ENCODE measurements at places on chromosomes 1 and 21.

DNA sequence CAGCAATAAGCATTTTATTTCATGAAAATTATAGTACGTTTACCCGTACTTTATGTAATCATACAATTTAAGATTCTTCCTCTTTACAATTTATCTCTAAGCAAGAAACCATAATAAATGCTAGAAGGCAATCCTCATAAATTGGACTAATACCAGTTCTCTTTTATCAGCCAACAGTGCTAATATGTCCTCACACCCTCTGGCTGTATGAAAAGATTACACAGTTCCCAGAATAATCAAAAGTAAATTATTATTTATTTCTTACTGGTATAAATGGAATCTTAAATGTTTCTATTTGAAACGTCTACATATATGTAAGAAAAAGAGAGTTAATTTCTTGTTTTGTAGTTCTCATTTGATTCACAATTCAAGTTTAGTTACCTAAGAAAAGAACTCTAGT lies 3.1 kb upstream of the CDKN2C start:
- DNase-seq, result no peak

GRCh38 chr1:231084353-231084752 lies 44.3 kb upstream of the FAM89A start:
- DNase-seq, result no peak

DNA sequence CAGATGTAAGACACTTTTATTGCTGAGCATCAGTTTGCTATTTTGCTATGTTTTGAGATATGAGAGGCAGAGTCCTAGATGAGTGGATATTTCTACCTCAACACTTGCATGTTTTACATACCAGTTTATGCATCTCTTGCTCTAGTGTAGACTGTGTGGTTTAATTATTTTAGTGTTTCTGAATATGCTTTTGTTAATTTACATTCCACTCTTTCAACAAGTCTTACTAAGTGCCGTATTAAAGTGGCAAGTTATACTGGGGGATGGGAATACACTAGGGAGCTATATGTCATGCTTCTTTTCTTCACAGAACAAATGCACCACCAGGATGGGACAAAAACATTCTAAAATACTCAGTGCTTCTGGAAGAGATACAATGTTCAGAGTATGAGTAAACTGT lies 507.7 kb upstream of the PRMT6 start:
- no peak for DNase-seq

DNA sequence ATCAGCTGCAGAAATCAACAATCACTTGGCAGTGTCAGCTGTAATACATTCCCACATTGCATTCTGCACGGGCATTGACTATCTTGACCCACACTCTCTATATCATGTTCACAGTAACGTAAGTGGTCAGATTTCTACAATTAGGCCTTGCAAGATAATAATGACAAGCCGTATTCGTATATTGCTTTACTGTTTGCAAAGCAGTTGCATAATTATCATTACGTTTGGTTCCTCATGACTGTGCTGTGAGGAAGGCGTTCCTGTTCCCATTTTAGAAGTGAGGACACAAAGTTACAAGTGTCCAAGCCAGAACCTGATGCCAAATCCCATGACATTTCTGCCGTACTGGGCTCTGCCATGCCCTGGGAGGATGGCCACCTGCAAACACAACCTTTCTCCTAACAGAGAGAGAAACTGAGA lies 53.5 kb upstream of the TARBP1 start:
- no peak for DNase-seq

GRCh38 chr1:11594222-11594621 lies 60.0 kb downstream of the FBXO2 start:
- DNase-seq, result no peak

GRCh38 chr1:223825767-223826748 lies 19.7 kb downstream of the TP53BP2 start:
- DNase-seq, result no peak

GRCh38 chr1:234229581-234230387 lies 143.5 kb upstream of the COA6 start:
- DNase-seq, result no peak

DNA sequence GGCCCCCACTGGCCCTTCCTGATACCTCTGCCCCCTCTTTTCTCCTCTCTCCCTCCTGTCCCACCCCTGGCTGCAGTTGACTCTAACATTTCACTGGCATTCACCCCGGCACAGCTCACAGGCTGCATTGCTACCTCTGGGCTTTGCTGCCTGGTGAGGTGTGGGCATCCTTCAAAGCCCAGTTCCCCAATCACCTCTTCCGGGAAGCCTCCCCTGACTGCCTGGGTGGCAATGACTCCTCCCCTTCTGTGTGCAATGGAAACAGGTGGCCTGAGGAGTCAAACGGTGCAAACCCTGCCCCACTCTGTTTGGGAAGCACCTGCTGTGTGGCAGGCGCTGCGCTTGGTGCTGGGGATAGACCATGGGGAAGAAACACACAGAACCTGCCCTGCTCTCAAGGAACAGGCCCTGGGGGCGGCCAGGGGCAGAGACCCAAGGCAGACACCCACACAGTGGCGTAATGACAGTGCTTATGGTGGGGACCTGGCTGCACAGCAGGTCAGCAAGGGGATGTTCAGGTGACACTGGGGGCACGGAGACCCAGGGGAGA lies 39.3 kb upstream of the POFUT2 start:
- DNase-seq, result no peak
